AG04449 (cell line): ENCODE measurements at places on chromosomes 6 and 20.

DNA sequence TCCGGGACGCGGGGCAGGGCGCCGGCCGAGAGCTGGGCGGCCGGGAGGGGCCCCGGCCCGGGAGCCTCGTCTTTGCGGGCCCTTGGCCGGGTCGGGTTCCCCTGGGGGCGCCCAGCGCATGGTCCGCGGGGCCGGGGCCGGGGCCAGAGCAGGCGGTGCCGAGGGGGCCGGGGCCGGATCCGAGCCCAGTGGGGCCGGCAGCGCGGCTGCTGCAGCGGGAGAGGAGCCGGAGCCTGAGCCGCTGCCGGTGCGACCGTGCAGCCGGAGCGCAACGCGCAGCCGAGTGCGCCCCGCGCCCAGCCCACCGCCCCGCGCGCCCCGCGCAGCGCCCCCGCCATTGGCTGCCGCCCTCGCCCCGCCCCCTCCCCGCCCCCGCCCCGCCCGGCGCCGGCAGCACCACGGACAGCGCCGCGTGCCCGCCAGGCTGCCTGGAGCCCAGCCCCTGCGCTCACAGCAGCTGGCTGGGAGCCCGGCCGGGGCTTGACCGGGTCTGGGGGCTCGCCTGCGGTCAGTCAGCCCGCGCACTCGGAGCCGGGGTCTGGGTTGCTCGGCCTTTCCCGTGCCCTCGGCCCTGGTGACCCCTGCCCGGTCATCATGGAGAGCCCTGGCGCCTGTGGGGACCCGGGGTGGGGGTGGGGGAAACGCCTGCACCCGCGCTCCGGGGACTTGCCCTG, at the start of gene HRH3:
TSS of gene HRH3 (minus strand) at position 287 of the 674 bp plus-strand sequence. CDS start 308 bp downstream, outside the sequence.
- no peak for DNase-seq

DNA sequence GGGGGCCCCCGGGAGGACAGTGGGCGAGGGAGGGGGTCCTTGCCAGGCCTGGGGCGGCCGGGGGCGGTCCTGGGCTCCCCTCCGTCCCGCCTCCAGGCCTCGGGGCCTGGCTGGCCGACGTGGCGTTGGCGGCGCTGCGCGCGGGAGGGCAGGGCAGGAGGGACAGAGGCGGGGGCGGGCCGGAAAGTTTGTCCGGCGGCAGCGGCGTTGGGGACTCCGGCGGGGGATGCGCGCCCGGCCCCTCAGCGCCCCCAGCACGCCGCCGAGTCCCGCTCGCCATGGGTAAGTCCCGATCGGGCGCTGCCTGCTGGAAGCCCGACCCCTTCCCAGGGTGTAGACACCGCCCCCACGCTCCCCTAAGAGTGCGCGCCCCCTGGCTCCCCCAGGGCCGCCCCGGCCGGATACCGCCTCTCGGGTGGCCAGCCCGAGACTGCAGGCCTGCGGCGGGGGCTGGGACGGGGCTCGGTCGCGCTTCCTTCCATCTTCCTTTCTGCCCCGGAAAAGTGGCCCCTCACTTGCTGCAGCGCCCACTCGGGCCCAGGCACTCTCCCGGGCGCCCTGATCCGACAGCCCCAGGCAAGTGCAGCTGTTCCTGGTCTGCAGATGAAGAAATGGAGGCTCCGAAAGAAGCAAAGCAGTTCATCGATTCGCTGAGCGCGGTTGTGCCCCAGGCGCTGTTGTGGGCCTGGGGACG, at the start of gene SLC2A10:
TSS of gene SLC2A10 (plus strand) at position 191 of the 694 bp plus-strand sequence. CDS start at position 279, 88 bp downstream.
- no peak for DNase-seq

DNA sequence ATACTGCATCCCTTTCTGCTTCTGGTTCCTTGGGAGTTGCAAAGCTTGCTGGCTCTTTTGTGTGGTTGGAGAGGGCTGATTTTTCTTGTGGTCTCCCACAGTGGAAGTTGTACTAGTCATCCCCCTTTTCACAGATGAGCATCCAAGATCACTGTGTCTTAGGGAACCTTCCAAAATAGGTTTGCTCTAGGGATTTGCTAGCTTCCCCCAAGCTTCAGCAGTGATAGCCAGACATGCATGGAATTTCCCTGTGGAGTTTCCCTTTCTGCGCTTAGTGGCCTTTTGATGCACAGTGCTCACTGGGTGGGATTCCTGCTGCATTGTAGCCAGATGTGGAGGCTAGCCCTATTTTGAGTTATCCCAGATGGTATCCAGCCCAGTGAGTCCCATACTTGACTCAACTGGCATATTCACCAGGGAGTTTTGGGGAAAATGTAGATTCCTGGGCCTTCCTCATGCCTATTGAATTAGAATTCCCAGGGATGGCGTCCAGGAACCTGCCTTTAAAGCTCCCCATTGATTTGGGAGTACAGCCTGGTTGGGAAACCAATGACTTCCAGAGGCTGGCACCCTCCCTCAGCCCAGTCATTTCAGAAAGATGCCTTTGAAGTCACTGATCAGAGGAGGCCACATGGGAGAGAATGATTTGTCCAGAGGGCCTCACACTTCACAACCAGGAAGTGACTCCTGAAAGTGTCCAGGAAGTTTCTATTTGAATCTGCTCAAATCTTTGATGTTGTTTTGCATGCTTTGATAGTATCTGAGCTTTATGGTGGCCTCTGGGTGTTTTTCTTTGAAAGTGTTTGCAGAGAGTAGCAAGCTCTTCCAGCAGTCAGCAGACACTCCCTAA, 25.9 kb downstream of the PPARD start:
- peak; percentile 75 for DNase-seq

DNA sequence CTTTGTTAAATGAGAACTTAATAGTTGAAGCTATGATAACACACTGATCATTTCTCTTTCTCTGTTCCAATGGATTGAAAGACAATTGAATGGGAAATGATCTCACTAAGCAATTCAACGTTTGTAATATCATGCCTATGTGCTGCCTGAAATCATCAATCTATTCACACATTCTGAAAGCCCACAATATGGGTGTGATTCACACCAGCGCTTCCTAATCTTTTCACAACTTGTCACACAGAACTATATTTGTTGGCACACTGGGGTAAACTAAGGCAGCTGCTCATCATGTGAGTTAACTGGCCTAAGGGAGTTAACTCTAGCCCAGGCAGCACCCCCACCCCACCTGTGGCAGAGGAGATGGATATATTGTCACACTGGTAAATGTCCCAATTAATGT, 37.1 kb upstream of the UTRN start:
- no peak for DNase-seq

DNA sequence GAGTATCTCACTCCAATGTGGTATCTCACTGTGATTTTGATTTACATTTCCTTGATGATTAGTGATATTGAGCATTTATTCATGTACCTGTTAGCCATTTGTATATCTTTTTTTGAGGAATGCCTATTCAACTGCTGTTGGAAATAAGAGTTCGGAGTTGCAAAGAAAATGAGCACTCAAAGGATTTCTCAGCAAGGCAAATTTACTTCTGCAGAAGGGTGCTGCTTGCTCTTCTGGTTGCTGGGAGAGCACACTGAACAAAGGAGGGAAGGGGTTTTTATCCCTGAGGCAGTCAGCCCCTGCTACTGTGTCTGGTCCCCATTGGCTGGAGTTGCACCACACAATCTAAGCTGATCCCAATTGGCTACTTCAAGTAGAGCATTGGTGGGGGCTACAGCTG, 822.4 kb upstream of the ADGRB3 start:
- DNase-seq = no peak

DNA sequence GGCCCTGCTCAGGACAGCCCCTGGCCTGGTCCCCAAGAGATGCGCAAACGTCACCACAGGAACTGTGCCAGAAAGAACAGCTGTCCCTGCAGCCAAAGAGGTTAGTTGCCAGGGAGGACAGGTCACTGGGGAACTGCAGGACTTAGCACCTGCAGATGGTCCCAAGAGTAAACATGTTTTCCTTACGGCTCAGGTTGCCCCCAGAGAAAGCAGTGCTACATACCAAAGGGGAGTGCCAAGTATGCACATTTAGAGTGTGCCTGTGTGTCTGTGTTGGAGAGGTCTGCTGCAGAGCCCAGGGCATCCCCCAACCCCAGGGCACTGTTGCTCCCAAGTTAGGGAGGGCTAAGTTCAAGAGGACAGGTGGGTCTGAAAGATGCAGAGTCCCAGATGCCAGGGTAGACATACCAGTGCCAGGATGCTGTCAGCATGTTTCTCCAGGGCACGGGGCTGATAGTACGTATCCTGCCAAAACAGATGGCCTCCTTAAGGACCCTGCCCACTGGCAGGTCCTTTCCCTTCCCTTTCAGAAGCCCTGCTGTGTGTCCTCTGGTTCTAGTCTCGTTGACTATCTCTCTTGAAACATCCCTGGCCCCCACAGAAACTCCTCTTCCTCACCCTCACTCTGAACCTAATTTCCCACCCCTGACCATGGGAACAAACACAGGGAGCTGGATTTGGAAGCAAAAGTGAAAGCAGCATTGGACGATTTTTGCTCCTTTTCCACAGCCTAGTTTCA, 1.3 kb downstream of the ABHD16A start:
- no peak for DNase-seq

DNA sequence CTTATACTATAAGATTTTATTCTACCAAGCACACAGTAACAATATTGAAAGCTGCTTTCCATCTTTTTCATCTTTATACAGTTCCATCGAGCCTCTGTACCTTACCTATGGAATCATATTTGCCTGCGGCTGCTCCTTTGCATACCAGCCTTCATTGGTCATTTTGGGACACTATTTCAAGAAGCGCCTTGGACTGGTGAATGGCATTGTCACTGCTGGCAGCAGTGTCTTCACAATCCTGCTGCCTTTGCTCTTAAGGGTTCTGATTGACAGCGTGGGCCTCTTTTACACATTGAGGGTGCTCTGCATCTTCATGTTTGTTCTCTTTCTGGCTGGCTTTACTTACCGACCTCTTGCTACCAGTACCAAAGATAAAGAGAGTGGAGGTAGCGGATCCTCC, 89.8 kb downstream of the SLC16A10 start:
- no peak for DNase-seq
